ENCODE measurements at places on chromosomes 4 and X.

DNA sequence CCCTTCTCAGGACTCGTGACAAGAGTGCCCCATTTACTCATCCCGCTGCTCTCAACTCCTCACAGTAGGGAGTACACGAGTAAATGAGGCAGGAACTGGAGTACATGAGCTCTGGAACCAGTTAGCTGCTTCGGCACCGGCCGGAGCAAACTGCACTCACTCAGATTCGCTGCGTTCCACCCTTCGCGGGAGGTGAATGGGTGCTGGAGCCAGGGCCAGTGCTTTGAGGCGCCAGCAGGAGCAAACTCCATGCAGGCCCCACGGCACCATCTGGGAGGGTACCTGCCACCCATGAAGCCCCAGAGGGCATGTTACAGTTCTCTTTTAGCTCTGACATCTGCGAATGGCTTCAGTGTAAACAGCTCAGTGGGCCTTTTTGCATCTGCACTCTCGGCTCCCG, 315.5 kb upstream of the GK2 start:
- no peak for DNase-seq

GRCh38 chrX:106286053-106286650, 118.0 kb downstream of the PWWP3B start:
- no peak for DNase-seq

GRCh38 chr4:41976775-41977516, 4.6 kb upstream of the DCAF4L1 start:
- no peak for DNase-seq

DNA sequence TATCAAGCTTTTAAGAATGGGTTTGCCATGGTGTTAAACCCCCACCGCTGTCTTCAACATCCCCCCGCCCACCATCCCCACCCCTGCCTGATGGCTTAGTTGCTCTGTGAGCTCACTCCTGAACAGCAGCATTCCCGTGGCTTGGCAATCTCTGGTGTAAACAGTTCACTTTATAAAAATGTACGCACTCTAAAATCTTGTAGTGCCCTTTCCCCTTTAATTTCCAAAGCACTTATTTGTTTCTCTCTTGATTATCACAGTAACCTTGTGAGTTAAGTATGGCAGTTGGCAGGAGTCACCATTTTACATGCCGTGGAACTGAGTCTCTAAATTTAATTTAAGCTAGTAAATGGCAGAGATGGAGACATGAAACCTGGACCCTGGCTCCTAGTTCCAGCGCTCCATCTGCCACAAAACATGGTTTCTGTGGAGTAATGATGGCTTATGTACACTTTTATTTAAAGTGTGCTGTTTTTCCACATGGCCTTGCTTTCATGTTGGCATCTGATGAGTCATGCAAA, 123.1 kb downstream of the AFF1 start:
- DNase-seq = no peak

DNA sequence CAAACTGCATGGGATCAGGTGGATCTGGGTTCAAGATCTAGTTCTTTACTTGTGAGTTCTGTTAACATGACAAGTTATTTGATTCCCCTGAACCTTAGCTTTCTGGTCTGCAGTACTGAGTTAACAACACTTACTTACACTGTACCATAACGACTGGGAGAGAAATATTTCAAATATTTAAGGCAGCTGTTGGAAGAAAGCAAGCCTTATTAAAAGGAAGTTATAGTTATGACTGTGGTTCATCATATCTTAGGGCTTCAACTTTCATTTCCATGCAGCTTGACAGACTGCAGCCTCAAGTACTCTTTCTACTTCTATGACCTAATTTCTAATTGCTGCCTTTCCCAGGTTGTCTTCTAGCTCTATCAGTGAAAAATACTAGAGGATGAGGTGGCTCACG, 40.0 kb upstream of the PDGFRA start:
- DNase-seq = no peak

GRCh38 chr4:121093261-121093660, 20.9 kb upstream of the NDNF start:
- DNase-seq = no peak

GRCh38 chr4:157014621-157015591, 43.3 kb upstream of the PDGFC start:
- no peak for DNase-seq

DNA sequence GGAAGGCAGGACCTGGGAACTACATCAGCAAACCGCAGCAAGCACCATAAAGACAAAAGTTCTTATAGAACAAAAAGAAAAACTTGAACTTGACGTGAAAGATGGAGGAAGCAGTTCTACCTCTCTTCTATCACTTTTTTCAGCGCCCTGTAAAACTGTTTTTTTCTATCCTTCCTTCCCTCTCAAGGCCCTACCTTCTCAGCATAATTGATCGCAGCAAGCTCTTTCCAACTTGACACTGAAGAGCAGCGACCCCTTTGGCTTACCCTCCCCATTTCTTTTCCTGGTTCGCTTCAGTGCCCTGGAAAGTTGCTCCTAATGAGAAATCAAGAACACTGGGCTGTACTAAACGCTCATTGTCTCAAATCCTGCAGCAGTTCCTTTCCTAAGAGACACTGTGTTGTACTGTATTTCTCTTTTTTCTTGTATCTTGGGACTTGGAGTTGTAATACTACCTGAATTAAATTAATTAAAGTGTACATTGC, 150.6 kb upstream of the SLC4A4 start:
- no peak for DNase-seq

DNA sequence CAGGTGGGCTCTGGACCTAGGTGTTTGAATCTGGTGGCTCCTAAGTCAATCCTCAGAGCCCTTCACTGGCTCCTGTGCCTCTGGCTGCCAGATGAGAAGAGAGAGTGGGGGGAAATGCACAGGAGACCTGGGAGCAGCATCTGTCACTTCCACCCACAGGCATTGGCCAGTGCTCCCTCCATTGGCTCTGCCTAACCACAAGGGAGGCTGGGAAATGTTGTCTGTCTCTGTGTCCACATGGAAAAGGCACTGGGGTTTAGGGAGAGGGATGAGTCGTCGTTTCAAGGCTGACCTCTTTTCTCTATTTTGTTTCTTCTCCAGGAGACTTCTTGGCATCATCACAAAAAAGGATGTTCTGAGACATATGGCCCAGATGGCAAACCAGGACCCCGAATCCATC, 76.4 kb downstream of the CLCN4 start:
- no peak for DNase-seq

DNA sequence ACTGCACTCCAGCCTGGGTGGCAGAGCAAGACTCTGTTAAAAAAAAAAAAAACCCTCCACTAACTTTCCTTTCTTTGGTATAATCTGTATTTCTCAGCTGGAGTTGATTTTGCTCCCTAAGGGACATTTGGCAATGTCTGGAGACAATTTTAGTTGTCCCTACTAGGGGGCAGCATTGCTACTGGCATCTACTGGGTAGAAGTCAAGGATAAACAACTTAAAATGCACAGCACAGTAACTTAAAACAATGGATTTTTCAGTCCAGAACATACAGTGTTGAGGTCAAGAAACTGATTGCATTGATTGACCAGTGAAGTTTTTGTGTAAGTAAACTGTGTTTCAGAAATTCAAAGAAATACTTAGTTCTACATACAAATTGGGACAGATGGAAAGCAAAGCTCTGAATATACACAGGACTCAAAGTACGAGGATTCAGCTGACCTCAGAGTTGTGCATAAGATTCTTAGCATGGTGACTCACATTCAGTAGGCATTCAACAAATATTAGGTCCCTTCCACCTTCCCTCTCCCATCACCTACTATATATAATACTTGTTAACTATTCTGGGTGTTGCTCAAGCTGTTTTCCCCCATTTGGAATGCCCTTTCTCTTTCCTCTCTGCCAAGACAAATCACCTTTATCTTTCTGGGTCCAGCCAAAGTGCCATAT, 8.8 kb downstream of the DDX53 start:
- no peak for DNase-seq

DNA sequence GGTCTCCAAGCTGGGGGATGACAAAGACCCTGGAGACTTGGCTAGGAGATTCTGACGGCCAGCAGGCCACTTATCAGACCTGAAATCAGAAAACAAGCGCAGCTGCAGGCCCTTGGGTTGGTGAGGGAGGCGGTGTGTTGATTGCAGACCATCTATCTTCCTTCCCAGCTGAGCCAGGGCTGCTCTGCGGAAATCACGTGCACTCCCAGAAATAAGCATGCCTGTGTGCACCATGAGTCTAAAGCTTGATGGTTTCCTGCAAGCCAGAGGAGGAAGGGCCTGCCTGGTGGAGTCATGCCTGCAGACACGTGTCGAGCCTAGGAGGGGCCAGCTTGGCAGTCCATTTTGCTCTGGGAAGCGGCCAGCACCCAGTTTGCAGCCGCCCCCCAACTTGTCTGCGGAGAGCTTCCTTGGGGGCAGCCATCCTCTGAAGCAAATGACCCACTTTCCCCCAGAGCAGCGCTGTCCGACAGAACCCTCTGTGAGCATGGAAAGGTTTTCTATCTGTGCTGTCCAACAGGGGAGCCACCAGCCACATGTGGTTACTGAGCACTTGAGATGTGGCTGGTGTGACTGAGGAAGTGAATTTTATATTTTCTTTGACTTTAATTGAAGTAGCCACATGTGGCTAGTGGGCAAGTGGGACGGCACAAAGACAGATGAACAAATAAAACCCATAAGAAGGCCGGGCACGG, 175.7 kb upstream of the BCOR start:
- no peak for DNase-seq

- no peak for DNase-seq
Measured at GRCh38 chrX:45980726-45981125, 564.5 kb downstream of the ZNF674 start.

GRCh38 chr4:106676173-106676921, 307.8 kb upstream of the GIMD1 start:
- no peak for DNase-seq

GRCh38 chrX:101029665-101030064, 22.2 kb downstream of the TRMT2B start:
- DNase-seq = no peak

DNA sequence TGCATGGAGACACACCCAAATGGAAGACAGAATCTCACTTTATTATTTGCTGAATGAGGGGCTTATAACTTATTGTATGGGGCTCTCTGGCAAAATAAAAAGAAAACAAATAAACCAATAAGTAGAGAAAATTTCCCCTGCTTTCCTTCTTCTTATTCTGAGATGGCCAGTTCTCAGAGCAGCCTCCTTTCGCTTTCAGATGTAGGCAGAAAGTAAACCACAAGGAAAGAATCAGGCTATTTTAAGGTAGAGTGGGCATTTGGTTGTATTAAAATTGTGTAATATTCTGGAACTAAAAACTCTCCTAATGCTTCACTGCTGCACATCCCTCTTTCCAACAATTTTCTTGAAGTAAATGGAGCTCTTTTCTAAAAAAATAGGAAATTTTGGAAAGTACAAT, 241.8 kb downstream of the GALNTL6 start:
- no peak for DNase-seq

DNA sequence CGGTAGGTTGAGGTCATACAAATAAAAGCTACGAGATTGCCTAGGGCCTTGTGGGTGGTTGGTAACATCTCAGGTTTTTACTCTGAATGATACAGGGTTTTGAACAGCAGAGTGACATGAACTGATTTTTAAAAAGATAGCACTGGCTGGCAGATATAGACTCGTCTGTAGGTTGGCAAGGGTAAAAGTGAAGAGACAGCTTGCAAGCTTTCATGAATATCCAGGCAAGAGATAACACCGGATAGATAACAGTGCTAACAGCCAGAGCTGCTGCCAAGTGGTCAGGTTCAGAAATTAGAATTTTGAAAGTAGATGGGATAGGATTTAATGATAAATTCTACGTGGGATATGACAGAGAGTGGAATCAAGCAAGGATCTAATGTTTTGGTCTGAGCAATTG, 299.7 kb upstream of the AADAT start:
- DNase-seq = no peak

GRCh38 chrX:44244008-44244407, 99.5 kb downstream of the EFHC2 start:
- no peak for DNase-seq
